Hematopoietic multipotent progenitor cell treated with erythropoietin and hydrocortisone succinate and interleukin-3 and kit ligand, for 6 days (in vitro differentiated cells): ENCODE measurements at places on chromosomes 7 and 10.

DNA sequence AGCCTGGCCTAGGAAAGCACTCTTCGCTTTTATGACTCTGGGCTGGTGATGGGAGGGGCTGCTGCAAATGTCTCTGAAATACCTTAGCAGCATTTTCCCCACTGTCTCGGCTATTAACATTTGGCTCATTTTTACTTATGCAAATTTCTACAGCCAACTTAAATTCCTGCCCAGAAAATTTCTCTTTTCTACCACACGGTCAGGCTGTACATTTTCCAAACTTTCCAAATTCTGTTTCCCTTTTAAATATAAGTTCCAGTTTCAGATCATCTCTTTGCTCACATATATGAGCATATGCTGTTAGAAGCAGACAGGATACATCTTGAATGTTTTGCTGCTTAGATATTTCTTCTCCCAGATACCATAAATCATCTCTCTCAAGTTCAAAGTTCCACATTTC is 332.3 kb downstream of the ADK start:
- DNase-seq = no peak

GRCh38 chr10:43957267-43958070 is 308.8 kb upstream of the ZNF32 start:
- DNase-seq = no peak

DNA sequence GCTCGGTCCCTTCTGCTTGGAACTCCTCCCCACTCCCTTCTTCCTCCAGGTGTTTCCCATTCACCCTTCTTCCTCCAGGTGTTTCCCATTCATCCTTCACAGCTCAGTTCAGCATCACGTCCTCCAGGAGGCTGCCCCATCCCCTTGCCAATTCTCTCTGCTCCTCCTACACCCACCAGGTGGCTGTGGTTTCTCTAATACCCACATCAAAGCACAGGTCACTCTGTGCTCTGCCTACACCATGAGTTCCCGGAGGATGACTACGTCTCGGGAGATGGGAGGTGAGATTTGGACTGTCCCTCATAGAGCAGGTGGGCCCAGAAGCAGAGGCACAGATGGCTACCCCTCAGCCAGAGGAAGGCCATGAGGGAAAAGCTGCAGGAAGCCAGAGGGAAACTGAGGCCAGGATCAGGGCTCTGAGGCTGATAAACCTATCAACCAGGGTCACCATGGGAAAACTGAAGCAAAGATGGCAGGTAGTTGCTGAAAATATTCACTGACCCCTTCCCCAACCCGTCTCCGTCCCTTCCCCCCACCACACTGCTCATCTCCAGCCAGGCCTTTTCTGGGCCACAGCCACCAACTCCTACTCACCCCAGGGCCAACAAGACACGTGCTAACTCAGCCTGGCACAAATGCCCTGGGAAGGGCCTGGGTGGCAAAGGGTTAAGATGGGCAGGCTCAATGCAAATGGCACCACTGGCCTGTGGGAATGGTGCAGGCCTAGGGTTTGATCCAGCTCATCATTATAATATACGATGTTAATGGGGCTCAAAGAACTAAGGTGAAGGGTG is 56.6 kb upstream of the CPXM2 start:
- DNase-seq = no peak

DNA sequence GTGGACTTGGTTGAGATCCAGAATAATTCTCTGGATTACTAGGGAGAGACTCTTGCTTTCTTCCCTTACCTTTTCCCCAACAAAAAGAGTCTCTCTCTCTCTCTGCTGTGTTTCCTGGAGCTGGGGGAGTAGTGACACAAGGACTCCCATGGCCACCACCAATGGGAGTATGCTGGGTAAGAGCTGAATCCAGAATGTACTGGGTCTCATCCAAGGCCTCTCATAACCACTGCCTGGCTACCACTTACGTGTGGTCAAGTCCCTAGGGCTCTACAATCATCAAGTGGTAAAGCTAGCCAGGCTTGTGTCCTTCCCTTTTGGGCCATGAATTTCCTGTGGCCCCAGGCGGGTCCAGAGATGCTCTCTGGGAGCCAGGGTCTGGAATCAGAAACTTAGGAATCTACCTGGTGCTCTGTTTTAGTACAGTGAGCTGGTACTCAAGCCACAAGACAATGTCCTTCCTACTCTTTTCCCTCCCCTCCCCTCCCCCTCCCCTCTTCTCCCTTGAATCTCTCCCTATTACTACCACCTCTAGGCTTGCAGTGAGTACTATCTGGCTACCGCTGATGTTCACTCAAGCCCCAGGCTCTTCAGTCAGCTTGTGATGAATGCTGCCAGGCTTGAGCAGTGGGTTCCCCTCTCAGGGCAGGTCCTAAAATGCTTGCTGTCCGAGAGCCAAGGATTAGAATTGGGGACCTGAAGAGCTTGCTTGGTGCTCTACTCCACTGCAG is 196.6 kb downstream of the BBS9 start:
- DNase-seq = no peak

- no peak for DNase-seq
Observed at GRCh38 chr10:90635111-90635765, 222.6 kb downstream of the HTR7 start.

DNA sequence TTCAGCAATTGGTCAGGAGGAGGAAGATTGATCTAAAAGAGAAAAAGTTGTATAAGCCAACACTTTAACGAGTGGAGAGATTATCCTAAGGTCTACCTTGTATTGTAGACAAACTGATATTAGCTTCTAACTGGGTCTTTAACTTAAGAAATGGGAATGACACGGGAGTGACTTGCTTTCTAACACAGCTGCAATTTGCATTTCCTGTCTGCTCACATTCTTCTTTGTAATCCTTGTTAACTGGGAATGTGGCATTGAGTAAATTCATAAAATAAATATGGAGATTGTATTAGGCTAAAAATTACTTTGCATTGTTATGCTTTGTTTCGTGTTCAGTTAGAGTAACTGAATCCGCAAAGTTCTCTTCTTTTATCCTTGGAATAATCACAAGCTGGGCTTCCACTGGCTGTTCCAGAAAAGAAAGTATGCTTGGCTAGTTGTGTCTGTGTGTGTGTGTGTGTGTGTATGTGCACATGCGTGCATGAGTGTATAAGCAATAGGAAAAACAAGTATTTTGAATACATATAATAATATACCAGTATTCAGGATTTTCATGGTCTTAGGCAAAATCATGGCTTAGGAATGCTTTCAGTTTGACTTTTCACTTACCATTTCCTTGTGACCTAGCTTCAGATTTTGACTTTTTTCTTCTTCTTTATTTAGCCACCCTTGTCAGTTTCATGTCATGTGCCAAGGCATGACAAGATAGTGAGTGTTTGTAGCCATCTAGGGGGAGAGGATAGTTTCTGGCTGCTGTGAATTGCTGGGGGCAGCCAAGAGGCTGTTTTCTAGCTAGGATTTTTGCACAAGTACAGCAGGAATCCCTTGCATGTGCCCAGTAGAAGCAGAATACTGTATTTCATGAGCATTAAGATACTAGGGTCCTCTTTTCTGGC is 54.5 kb upstream of the FZD8 start:
- no peak for DNase-seq

DNA sequence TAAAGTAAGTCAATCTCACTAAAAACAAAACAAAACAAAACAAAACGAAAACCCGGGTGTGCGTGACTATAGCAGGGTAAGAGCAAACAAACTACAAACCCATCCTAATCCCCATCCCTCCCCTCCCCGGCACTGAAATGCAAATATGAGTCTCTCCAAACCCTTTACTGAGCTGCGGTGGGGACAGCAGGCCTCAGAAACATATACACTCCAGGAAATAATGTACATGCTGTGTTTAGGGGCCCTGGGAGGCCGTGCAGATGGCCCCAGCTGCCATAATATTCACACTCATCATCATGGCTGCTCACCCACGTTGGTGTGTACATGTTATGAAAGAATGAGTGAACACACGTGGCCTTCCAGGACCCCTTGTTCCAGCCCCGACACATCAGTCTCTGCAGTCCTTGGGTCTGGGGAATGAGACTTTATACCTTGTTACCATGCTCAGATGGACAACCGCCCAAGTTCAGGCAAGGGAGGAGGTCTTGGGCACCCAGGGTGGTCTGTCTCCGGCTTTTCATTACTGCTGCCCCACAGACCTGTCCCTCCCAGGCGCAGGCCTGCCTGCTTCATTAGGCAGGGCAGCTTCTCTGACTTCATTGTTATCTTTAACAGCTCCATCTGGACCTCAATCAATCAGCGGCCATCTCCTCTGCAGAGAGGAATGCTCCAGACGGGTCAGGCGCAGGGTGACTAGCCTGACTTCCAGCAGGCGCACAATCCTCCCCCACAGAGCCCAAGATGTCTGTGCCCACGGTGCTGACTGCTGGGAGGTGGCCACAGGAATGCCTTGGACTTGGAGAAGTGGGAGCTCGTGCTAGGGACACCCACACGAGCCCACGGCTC is 20.6 kb downstream of the HSPA12A start:
- no peak for DNase-seq

DNA sequence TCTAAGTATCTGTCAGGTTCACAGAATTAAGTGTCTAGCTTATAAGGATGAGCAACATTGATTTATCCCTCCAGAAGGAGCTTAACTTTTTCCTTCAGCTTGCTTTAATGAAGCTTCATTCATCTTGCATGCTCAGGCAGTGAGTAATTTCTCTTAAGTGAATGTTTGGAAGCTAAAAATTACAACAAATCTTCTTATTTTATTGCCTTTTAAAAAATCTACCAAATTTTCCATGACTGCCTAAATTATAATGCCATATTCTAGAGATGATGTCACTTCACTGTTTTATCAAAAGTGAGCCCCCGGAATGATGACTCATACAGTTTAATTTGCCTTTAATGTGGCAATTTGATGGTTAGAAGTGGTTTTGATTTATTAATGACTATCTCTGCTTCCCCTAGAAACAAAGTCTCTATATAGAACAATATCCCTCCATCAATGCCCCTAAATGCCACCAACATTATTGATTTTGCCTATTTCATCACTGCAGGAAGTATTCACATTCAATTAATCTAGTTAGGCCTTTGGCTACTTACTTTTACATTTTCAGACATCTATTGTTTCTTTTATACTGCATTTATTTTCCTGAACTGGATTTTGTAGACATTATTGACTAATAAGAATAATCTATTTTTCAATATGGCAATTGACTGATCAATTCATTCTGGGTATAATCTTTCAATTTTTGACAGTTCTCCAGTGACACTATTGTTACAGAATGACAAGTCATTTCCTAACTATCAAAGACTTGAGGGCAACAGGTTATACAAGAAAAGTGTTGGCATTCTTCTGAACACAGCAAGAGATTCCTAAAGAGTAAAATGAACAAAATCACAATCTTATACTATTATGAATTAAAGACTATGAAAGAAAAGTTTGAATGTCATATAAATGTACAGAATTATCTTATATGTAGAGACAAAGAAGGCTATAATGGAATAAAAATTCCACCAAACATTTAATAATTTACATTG is 139.3 kb upstream of the ODAD2 start:
- no peak for DNase-seq

DNA sequence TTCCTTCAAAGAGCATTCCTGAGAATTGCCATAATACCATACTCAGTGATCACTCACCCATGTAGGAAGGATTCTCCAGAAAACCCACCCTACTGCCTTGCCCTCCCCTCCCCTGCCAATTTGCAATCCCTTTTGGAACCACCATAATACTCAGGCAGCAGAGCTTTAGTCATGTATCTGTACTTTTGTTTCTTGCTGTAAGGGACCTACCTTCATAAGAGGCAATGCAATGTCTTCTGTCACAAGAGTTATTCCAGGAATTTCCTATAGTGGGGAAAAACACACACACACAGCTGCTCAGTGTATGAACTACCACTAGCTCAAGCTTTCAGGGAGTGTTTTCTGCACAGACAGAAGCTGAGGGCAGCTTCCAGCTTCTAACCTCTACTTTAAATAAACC is 67.0 kb downstream of the GSAP start:
- no peak for DNase-seq

DNA sequence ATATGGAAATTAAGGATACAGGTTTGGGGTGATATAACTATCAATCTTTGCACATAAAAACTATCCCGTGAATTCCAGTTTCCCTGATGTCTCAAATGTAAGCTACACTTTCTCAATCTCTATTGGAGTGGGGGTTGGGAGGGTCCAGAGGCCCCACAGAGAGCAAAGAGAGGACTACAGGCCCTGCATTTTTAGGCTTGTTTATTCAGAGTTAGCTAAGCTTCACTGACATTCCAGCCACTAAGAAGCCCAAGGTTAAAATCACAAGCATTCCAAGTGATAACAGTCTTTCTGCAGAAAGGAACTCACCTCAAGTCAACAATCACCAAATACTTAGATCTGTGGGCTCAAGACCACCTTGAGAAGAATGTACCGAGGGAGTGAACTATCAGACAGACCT is 31.6 kb upstream of the LAMB1 start:
- no peak for DNase-seq

GRCh38 chr10:117534321-117535297 is 7.9 kb upstream of the EMX2 start:
- DNase-seq = peak; percentile 10

- DNase-seq = no peak
Observed at GRCh38 chr7:3138997-3139396, 95.3 kb upstream of the CARD11 start.

DNA sequence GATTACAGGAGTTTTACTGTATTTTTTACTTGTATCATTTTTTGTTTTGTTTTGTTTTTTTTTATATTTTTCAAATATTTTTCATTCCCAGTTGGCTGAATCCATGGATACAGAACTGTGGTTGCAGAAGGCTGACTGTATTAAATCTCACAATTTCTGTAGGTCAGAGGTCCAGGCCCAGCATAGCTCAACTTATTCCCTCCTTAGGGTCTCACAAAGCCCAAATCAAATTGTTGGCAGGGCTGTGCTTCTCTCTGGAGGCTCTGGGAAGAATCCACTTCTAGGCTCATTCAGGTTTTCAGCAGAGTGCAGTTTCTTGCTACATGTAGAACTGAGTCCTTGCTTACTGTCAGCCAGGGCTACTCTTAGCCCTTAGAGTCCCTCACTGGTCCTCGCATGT is 22.6 kb downstream of the TSPAN14 start:
- DNase-seq = no peak

GRCh38 chr10:69362471-69362954 is 54.2 kb downstream of the TACR2 start:
- DNase-seq = no peak

DNA sequence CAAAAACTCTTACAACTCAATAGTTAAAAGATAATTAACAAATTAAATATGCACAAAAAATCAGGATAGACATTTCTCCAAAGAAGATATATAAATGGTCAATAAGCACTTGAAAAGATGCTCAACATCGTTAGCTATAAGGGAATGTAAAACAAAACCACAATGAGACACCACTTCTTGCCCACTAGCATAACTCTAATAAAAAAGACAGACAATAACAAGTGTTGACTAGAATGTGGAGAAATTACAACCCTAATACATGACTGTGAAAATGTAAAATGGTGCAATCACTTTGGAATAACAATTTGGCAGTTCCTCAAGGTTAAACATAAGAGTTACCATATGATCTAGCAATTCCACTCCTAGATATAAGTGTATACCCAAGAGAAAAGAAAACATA is 74.3 kb upstream of the PCGF5 start:
- DNase-seq = no peak

DNA sequence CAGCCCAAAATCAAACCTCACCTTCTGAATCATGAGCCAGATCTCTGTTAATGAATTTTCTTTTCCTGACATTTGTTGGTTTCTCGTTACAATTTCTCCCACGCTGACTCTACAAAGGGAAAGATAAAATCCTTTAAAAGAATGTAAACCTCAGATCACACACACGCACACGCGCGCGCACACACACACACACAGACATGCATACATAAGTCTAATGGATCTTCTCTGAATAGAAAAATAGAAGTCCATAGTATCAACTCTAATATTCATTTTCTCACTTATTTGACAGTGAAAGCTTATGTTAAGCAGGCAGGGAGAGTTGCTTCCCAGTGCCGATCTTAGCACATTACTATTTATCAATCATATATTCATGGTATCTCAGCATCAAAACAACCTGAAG is 1.4 kb downstream of the ETV1 start:
- no peak for DNase-seq
